ENCODE measurements at places on chromosomes 12 and 14.

- DNase-seq = peak; percentile 94
Measured at GRCh38 chr12:51820526-51821439, 27.7 kb downstream of the FIGNL2 start.

DNA sequence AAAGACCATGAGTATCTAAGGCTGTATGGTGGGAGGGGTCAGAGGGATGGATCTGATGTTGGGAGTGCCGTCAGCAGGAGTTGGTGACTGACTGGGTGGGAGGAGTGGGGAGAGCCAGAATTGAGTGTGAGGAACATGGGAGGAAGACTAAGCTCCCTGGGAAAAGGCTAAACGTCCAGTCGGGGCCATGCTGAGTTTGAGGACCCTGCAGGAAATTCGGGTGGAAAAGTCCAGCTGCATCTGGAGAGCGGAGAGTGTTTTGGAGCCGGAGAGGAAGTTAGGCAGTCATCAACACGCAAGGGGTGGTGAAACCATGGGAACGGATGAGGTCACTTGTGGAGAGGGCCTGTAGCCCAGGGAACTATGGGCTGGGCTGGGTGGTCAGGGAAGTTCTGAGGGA is 60.9 kb downstream of the ELK3 start:
- peak; percentile 83 for DNase-seq

DNA sequence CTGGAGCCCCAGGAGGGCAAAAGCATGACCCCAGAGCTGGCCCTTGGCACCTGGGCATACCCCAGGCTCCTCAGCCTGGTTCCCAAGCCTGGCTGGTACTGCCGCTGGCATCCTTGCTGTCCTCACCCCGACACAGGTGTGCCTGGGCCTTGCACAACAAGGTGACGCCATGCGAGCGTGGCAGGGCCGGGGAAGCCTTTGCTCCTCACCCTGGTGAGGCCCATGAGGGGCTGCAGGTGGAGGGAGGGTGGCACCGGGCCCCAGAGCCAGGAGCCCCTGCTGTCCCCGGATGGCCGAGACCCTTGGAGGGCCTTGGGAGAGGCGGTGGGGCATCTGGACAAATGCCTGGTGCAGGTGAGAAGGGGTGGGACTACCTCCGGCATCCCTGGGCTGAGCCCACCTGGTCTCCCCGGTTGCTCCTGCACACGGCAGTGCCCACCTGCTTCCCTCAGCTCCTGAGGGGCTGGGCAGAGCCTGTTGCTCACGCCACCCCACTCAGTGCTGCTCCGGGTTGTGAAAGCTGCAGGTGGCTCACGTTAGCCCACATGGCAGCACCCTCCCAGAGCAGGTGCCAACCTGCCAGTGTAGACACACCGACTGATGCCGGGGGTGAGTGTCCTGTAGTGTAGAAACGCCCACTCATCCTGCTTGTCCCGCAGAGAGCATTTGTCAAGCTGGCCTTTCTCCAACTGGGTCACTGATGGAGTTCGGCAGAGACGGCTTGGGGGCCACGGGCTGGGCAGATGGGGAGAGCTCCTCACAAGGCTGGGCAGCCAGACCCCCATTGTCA is 24.6 kb upstream of the KIF26A start:
- no peak for DNase-seq

GRCh38 chr14:96051231-96051630 is 12.1 kb downstream of the C14orf132 start:
- no peak for DNase-seq

DNA sequence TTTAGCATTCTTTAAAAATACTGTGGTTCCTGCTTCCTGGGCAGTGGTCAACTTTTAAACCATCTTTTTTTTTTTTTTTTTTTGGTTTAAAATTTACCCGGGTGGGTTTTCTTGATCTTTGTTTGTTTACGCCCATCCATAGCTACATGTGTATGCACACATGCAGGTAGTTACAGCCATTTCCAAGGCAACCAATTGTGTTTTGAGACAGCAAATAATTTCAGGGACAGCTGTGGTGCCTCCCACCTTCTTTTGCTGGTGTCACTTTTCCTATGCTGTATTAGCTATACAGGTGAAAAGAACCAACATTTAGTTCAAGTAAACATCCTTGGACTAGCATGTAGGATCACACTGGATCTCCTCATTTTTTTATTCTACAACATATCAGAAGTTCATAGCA is 52.0 kb upstream of the PSMA6 start:
- no peak for DNase-seq

GRCh38 chr12:31491241-31491794 is 99.6 kb downstream of the DENND5B start:
- no peak for DNase-seq

- no peak for DNase-seq
Measured at GRCh38 chr12:120352117-120352516, 16.8 kb downstream of the MSI1 start.

DNA sequence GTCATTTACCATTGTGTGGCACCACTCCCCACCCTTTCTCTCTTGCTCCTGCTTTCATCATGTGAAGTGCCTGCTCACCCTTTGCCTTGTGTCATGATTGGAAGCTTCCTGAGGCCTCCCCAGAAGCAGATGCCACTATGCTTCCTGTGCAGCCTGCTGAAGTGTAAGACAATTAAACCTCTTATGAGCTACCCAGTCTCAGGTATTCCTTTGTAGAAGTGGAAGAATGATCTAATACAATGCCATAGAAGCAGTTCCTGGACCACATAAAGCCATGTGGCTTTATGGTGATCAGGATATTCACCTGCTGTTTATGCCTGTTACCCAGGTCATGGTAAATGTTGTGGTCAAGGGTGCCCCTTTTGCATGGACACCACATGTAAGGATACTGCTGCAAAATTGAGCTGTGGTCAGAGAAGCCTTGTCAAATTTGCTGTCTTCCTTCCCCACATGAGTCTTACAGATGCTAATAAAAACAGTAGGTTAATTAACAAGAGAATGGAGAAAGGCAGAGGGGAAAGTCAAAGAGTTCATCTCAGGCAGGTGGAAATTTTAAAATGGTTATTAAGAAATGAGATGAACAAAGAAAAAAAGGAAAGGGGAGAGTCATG is 112.8 kb upstream of the IFNG-AS1 start:
- DNase-seq = no peak

DNA sequence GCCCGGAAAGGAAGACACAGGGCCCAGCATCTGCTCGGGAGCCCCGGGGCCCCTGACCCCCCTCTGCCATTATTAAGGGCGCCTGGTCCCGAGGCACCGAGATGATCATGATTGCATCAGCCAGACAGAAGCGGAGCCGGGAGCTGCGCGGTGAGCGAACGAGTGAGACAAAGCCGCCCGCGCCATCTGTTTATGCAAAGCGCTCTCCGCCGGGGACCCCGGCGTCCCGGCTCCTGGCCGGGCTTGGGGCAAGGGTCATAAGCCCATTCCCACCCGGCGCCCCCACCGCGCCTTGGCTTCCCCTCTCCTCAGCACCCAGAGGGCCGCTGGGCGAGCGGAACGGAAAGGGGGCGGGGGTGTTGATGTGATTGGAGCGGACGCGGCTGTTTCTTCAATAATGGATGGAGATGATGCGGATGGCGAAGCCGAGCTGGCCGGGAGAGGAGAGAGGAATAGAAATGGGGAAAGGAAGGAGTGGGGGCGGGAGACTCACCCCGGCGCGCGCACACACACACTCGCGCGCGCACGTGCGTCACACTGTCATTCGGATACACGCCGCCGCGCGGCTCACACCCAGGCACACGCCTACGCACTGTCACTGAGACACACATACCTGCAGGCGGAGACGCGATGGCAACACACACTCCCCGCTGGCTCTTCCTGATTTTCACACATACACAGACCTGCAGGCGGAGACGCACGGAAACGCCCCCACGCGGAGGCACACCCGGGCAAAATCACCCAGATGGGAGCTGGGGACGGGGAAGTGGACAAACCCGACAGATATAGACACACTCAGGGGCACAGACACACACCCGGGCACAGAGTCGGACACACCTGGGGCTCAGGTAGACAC is 10.7 kb downstream of the STAC3 start:
- peak; percentile 78 for DNase-seq

GRCh38 chr12:106345746-106346145 is 11.8 kb upstream of the POLR3B start:
- DNase-seq = peak; percentile 18

DNA sequence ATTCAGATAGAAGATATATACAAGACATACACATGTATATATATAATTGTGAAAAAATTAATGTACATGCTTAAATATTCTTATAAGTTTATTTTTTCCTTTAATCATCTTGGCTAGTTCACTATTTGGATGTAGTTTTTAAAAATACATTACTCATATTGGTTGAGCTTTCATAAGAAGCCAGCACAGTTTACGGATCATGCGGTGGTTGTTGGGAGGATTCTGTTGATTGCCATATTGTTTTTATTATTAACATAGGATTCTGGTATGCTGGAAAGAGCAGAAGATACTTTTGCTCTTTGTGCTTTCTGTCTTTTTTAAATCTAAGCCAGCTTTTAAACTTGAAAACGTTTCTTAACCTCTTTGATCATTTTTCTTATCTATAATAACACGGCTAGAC is 163.4 kb downstream of the OTOGL start:
- peak; percentile 24 for DNase-seq

Data from AG20443 (cell line).